Hepatocyte (in vitro differentiated cells): ENCODE measurements at places on chromosomes 5 and 9. TPM values are rescaled to one million over a fixed set of nuclear protein-coding genes. Genes with fewer than 3 reads are reported as not detected.

- H3K4me3 ChIP-seq = no peak overlapping the region
- no peaks in the 10 kb centered on the region for H3K4me1 ChIP-seq
- DNase-seq = no peak
- no peaks in the 10 kb centered on the region for H3K36me3 ChIP-seq
- H3K27ac ChIP-seq = no peak overlapping the region
These were observed 47.3 kb upstream of the SUB1 start for GRCh38 chr5:32538031-32538547.

- peaks cover 6% of the 10 kb centered on the region for H3K4me1 ChIP-seq
- H3K36me3 ChIP-seq = no peaks in the 10 kb centered on the region
- DNase-seq = no peak
- H3K27ac ChIP-seq = no peak overlapping the region
- H3K4me3 ChIP-seq = no peak overlapping the region
These were observed 80.5 kb upstream of the HSPA9 start for GRCh38 chr5:138655530-138656190.

The PCDHB13 gene
- 1.9 and 2.0 TPM in 2 replicates for total RNA-seq

- no peaks in the 10 kb centered on the region for H3K27me3 ChIP-seq
- DNase-seq = no peak
- H3K4me3 ChIP-seq = no peak overlapping the region
- H3K36me3 ChIP-seq = no peaks in the 10 kb centered on the region
- no peak overlapping the region for H3K27ac ChIP-seq
These were observed 40.7 kb upstream of the RNU6ATAC start for GRCh38 chr9:134204991-134205578.

DNA sequence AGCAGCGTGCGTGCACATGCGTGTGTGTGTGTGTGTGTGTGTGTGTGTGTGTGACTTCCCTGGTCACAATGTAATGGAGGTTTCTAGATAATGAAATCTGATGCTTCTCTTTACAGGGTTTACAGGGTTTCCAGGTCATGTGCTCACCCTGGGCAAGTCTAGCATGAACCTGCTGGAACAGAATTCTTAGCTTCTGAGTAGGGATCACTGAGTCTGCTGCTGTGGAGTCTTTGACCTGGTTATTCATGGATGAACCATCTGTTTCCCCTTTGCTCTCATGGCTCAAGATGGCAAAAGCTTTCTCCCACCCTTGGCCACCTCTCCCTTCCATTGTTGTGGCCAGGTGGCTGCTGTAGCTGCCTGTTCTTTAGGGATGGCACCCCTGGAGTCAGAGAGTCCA, 111.6 kb upstream of the SHB start:
- no peaks in the 10 kb centered on the region for H3K27me3 ChIP-seq
- H3K36me3 ChIP-seq = no peaks in the 10 kb centered on the region
- H3K4me1 ChIP-seq = no peaks in the 10 kb centered on the region
- H3K4me3 ChIP-seq = no peak overlapping the region

- DNase-seq = no peak
- no peaks in the 10 kb centered on the region for H3K27me3 ChIP-seq
- H3K27ac ChIP-seq = peak overlapping the region; percentile 38
- no peak overlapping the region for H3K4me3 ChIP-seq
These were observed 322.9 kb downstream of the NFIB start for GRCh38 chr9:13990994-13991393.

DNA sequence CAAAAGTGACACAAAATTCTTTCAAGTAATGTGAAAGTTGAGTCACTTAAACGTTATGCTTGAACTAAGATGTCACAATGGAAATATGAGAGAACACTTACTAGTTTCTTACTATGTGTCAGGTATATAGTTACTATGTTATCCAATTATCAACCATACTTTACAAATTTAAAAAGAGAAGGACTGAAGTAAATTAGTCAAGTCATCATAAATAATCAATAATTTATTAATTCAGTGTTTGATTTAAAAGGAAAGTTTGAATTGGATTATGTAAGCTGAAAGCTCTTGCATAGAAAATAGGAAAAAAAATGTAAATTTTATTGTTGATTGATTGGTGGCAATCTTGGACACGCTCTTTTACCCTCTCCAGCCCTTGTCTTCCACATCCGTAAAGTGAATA, 76.3 kb downstream of the GABRA1 start:
- no peaks in the 10 kb centered on the region for H3K4me1 ChIP-seq
- DNase-seq = no peak
- H3K4me3 ChIP-seq = no peak overlapping the region
- H3K36me3 ChIP-seq = no peaks in the 10 kb centered on the region
- no peaks in the 10 kb centered on the region for H3K27me3 ChIP-seq

DNA sequence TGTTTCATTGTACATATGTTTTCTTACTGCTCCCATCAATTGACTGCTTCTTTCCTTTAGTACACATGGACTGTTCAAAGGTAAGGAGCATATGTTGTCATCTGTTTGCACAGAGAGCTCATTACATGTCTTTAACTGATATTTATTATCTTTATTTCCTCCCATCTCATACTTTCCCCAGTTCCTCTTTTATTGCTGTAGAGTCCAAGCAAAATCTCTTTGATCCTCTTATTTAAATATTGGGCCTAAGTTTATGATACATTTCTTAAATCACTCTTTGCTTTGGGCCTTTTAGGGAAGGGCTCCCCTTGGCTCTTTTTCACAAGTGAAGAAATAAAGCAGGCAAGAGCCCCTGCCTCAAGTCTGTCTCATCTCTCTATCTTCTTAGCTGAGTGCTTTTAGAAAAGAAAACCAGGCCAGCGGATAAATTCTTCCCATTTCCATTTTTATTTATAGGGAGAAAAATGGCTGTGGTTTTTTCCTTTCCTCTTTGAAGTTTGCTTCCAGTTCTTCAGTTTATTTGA, 152.4 kb downstream of the DOCK2 start:
- H3K27me3 ChIP-seq = no peaks in the 10 kb centered on the region
- H3K4me1 ChIP-seq = peaks cover 14% of the 10 kb centered on the region
- H3K27ac ChIP-seq = peak overlapping the region; percentile 49
- no peak overlapping the region for H3K4me3 ChIP-seq

DNA sequence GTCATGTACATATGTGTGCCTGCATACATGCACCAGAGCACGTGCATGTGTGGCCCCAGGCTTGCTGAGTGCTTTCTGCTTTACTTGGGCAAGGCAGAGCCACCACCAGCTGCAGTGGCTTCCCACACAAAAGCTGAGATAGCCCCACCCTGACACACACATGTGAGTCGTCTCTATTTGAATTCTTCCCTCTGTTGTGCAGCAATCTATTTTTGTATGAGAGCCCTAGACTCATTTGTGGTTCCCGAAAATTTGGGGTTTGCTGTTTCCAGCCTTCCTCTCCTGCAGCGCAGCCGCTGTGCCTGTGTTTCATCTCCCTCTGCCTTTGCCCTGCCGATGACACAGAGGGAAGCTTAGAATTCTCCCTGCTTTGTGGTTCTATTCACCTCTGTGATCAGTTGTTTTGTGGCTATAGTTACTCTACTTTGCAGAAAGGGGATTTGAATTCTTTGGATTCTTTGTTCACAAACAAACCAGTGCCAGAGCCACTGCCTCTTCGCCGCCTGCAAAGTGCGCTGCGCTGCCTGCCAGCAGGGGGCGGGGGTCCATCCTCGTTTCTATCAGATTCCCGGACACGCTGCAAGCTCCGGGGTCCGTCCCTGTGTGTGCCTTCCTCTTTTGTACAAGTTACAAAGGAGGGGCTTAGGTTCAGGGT, 95.8 kb upstream of the DAP start:
- peaks cover 12% of the 10 kb centered on the region for H3K4me1 ChIP-seq
- no peaks in the 10 kb centered on the region for H3K27me3 ChIP-seq
- no peak overlapping the region for H3K4me3 ChIP-seq
- no peaks in the 10 kb centered on the region for H3K36me3 ChIP-seq
- no peak overlapping the region for H3K27ac ChIP-seq

DNA sequence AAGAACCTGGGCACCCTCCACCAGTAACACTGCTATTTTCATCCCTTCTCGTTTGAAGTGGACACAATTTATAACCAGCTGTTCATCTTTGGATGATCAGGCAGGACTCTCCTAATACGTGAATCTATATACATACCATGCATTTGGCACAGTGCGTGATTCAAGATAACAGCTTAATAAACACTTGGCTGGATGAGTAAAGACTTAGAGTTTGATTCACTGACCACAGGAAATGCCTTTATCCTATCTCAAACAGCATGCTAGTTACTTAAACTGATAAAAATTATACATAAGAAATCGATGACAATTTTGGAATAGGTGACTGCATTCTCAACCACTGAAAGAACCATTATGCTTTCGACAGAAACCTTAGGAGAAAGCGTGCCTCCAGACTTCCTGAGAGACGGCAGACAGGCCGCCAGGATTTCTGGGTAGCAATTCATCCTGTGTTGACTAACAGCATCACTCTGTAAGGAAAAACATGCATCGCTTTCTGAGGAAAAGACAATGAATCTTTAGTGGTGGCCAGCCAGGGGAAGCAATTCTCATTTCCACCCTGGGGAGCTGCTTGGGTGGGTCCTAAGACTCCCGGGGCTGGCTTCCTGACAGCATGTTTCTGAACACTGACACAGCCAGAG, 9.7 kb downstream of the MRPL36 start:
- H3K27ac ChIP-seq = no peak overlapping the region
- no peak for DNase-seq
- no peak overlapping the region for H3K4me3 ChIP-seq

DNA sequence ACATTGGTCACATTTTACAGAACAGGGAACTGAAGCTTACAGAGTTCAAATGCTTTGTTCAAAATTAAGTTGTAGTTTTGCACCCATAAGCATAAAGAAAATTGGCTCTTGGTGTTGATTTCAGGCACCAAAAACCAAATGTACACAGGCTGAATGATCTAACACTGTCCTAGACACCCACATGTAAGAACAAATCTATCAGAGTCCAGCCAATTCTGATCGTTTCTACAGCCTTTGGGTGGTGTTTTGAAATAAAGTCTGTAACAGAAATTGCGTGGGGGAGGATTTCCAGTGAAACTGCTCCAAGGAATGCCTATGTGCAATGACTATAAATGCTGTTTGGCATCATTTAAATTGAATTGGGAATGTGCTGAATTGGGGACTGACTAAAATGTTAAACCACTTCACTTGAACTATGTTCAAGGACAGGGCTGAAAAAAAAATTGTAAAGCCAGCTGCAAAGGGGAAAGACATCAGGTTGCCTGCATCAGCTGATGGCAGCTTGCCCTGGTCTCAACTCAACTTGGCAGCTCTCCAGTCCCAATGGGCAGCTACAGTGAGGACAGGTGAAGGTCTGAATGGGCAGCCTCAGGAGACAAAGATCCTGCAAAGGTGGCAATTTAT, 92.2 kb upstream of the TRPC7 start:
- H3K4me3 ChIP-seq = no peak overlapping the region
- H3K36me3 ChIP-seq = no peaks in the 10 kb centered on the region
- no peaks in the 10 kb centered on the region for H3K4me1 ChIP-seq
- H3K27ac ChIP-seq = no peak overlapping the region
- DNase-seq = peak; percentile 27

The CCDC180 gene
- 0.57 and 2.3 TPM in 2 replicates for total RNA-seq

- H3K4me3 ChIP-seq = no peak overlapping the region
- no peaks in the 10 kb centered on the region for H3K4me1 ChIP-seq
- no peak overlapping the region for H3K27ac ChIP-seq
- DNase-seq = no peak
- H3K36me3 ChIP-seq = no peaks in the 10 kb centered on the region
These were observed 125.9 kb downstream of the TRPM3 start for GRCh38 chr9:70995511-70995910.

DNA sequence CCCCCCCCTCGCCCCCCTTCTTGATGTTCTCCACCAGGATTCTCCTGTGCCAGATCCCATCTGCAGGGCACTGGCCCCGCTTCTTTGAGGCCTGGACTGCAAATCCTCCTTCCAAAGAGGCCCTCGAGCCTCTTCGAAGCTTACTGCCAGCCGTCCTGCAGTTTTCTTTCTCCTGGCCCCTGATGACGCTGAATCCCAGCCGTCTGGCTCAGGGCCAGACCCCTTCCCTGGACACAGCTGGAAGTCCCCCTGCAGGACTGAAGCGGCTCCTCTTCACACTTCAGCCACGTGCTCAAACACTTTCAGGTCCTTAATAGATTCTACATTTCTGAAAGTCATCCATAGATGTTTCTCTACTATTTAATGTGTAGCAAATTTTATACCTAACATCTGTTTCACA, 121.5 kb downstream of the EHMT1 start:
- peak overlapping the region; percentile 37 for H3K27ac ChIP-seq
- H3K27me3 ChIP-seq = no peaks in the 10 kb centered on the region
- no peaks in the 10 kb centered on the region for H3K36me3 ChIP-seq
- peak; percentile 66 for DNase-seq
- no peak overlapping the region for H3K4me3 ChIP-seq

- H3K36me3 ChIP-seq = no peaks in the 10 kb centered on the region
- DNase-seq = no peak
- H3K27me3 ChIP-seq = no peaks in the 10 kb centered on the region
- no peaks in the 10 kb centered on the region for H3K4me1 ChIP-seq
These were observed 525.0 kb downstream of the ISL1 start for GRCh38 chr5:51908215-51908614.
